ENCODE measurements at places on chromosomes 3 and 15.
A peak's percentile ranks its signal among the peaks of the same experiment; 100 is the strongest.

GRCh38 chr3:188341501-188341900, 187.5 kb downstream of the LPP start:
- DNase-seq = no peak

DNA sequence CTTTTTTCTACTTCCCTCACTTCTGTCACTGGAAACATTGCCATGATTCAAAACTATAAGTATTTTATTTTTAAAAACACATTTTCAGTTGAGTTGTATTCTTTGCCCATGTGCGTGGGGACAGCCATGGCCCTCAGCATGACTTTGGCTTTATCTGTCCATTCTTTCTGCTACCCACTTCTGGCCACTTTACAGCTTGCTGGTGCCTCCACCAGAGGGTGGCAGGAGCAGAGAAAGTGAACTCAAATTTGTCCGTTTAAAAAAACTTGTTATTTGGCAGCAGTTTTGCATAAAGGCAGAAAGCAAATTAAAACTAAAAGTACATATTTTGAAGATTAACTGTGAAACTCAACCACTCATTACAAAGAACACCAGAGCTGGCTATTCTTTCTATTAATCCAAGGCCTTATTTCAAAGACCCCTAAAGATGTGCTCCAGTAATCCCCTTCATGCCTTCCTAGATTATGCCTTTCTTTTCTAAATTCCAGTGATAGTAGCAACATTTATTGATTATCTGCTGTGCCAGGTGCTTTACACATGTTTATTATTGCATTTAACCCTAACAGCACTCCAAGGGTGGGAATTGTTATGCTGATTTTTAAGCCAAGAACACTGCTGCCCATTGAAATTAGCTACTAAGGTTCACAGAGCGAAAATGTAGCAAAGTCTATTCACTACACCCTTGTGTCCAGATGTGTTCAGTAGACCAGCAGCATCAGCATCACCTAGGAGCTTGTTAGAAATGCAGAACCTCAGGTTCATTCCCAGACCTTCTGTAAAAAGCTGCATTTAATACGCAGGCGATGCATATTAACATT, 134.8 kb downstream of the THRB start:
- no peak for DNase-seq

DNA sequence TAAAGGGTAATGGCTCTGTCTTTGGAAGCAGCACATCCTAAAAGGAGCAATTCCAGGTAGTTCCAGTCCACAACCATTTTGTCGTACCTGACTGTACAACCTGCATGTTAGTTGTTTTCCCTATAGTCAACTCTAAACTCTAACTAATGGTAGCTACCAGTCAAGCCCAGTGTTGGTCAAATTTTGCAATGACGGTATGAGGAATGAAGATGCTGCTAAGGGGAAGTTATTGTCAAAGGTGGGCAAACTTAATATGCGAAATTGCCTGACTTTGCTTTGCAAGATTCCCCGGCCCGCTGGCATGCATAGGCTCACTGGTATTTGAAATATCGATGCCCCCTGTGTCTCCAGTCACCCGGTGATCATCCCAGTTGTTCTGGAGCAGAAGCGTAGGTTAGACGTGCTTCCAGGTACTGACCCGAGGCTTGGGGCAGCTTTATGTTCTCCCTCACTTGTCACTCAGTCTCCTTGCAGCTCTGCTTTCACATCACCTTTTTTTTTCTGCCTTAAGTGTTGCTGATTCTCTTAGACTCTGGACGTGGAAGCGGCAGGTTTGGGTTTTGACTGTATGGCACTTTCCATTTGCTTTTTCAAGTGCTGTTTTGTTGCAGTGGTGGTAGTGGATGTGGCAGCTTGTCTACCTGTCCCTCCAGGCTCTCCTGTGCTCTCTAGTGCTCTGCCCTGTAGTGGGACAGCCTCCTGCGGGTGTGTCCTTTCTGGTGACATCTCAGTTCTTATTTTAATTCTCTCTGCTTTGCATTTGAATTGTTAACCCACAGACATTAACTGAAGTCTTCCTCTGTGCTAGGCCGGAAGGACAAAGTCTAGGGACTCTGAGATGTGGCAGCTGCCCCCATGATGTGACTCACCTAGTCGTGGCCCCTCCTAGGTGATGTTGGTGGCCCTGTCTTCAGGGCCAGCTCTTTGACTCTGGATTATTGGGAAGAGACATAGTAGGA, 95.8 kb upstream of the UMPS start:
- DNase-seq = no peak

GRCh38 chr15:35141743-35142471, 56.8 kb upstream of the NANOGP8 start:
- DNase-seq = no peak

DNA sequence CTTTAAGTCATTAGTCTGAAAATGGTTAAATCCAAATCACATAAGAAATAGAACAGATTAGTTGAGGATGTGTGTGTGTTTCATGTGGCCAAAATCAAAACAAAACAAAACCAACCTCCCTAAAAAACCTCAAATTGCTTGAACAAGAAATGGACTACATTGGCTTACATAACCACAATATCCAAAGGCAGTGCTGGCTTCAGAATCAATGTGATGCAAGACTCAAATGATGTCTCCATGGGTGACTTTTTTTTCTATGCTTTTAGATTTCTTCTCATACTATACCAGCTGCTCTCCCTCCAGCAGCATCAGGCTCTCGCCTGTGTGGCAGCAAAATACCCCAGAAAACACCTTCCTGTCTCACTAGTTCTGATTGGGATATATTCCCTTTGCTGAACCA, 36.0 kb upstream of the CMTM8 start:
- DNase-seq = no peak

- DNase-seq = no peak
Observed at GRCh38 chr3:139297588-139298311, 46.1 kb upstream of the MRPS22 start.

DNA sequence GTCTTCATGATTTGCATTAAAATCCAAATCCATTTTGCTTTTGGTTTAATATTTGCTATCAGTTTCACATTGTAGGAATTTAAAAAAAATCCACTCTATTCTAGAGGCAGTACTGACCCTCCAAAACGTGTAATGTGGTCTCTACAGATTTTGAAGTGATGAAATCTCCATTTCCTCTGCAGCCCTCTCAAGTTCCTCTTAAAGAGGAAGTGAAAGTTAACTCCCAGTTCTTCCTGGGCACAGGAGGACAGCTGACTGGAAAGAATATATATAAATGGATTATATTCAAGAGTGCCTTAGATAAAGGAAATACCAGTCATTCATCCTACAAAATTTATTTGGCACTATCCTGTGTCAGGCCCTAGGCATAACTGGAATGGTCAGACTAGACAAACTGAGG, 83.5 kb upstream of the PLCL2 start:
- peak; percentile 81 for DNase-seq

- no peak for DNase-seq
Observed at GRCh38 chr3:122755491-122755890, 38.1 kb downstream of the HSPBAP1 start.
